IMR-90 (cell line): ENCODE measurements at places on chromosomes 5 and 9. TPM values are rescaled to one million over a fixed set of nuclear protein-coding genes. Genes with fewer than 3 reads are reported as not detected.

DNA sequence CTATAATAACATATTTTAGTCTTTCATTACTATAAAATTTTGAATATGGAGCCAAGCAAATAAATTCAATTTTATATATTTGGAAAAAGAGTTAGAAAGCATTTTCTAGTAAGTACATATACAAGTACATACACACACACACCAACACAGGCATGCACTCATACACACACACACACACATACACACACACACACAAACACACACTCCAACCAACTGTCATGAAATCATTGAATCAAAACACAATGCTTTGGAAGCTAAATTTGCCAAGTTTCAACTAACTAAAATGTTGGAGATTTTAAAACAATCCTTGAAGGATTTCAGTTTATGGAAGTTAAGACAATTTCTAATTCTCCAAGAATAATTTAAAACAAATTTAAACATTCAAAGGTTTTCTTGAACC lies 283.2 kb downstream of the TAF11L14 start:
- H3K27me3 ChIP-seq: no peaks in the 10 kb centered on the region
- no peak overlapping the region for H3K27ac ChIP-seq
- no peaks in the 10 kb centered on the region for H3K4me1 ChIP-seq
- no peak overlapping the region for H3K4me3 ChIP-seq
- H3K36me3 ChIP-seq: no peaks in the 10 kb centered on the region
- no peak for DNase-seq

- no peak overlapping the region for H3K27ac ChIP-seq
- no peaks in the 10 kb centered on the region for H3K36me3 ChIP-seq
- H3K4me1 ChIP-seq: no peaks in the 10 kb centered on the region
- no peak overlapping the region for H3K4me3 ChIP-seq
Measured at GRCh38 chr5:57128325-57128724, 45.5 kb upstream of the GPBP1 start.

PCDHGB5 gene
- total RNA-seq: 17.2 and 17.5 TPM in 2 replicates

GRCh38 chr5:91418158-91418557 lies 35.0 kb upstream of the ARRDC3 start:
- H3K4me3 ChIP-seq: no peak overlapping the region
- no peak overlapping the region for H3K27ac ChIP-seq
- no peaks in the 10 kb centered on the region for H3K4me1 ChIP-seq
- no peaks in the 10 kb centered on the region for H3K36me3 ChIP-seq
- no peaks in the 10 kb centered on the region for H3K27me3 ChIP-seq

PLAA gene
- total RNA-seq: 24.4 and 37.8 TPM in 2 replicates

DNA sequence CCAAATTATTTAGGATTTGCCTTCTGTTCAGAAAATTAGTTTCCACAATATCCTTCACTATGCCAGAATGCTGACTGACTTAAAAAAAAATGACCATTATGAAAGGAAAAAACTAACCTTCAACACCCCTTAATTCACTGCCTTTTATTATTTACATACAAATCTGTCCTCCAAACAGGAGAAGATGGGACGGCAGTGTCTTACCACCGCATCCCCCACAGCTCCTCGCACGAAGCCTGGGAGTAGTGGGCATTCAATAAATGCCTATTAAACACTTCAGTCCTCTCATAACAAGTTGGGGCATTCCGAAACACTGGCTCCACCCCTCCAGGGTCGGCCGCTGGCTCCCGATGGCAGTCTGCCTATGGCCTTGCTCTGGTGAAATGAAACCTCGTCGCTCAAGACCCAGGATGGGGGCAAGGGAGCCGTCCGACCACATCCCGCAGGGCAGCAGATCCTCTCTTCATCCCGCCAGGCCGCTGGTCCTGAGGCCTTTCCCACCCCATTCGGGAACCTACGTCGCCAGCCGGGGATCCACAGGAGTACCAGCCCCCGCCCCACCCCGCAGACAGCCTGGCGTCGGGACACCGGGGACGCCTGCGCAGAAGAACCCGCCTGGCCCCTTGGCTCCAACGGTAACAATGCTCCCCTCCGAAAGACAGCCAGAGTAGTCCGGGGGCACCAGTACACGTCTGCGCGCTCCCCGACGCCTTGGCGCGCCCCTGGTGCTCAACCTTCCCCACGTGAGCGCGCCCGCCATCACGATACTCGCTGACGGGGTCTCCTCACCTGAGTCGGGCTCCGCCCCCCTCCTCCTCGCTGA lies 613 bp downstream of the ZBTB5 start:
- peak overlapping the region; percentile 81 for H3K27ac ChIP-seq
- H3K36me3 ChIP-seq: no peaks in the 10 kb centered on the region
- no peaks in the 10 kb centered on the region; the same call in none of the 2 replicates for H3K4me1 ChIP-seq
- H3K27me3 ChIP-seq: no peaks in the 10 kb centered on the region

DNA sequence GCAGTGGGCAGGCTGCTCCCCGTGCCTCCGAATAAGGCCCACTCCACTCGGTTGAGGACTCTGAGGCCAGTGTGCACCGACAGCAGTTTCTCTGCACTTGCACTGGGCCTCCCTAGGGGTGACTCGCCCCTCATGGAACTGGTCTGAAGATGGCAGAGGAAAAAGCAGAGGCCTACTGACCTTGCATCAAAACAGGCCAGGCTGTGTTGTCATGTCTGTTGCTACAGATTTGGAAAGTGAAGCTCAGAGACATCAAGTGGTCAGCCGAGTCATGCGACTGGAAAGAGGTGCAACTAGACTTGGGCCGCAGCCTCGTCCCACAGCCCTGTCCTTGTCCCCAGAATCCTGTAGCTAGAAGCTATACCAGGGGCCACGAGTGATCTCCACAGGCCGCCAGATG lies 78.3 kb downstream of the DCP2 start:
- no peaks in the 10 kb centered on the region for H3K27me3 ChIP-seq
- peaks cover 19% of the 10 kb centered on the region for H3K4me1 ChIP-seq
- H3K27ac ChIP-seq: no peak overlapping the region

DNA sequence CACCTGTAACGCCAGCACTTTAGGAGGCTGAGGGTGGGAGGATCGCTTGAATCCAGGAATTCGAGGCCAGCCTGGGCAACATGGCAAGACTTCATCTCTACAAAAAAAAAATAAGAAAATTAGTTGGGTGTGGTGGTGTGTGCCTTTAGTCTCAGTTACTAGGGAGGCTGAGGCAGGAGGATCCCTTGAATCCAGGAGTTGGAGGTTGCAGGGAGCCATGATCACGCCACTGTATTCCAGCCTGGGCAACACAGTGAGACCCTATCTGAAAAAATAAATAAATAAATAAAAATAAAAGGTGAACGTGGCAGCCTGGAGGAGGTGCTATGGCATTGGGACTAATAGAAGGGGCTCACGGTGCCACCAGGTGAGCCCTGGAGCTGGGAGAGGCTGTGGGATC lies 7.1 kb downstream of the FGFR4 start:
- H3K4me3 ChIP-seq: no peak overlapping the region
- peaks cover 12% of the 10 kb centered on the region; the same call in 1 of the 2 replicates for H3K36me3 ChIP-seq
- no peak for DNase-seq
- H3K27me3 ChIP-seq: no peaks in the 10 kb centered on the region

RNF180 gene
- 0.36 and 0.56 TPM in 2 replicates for total RNA-seq

GRCh38 chr9:34644766-34645314 lies 1.6 kb upstream of the GALT start:
- peaks cover 10% of the 10 kb centered on the region for H3K4me1 ChIP-seq
- H3K4me3 ChIP-seq: no peak overlapping the region
- H3K27ac ChIP-seq: no peak overlapping the region
- no peaks in the 10 kb centered on the region for H3K27me3 ChIP-seq
- DNase-seq: no peak
- H3K36me3 ChIP-seq: peaks cover 16% of the 10 kb centered on the region

DNA sequence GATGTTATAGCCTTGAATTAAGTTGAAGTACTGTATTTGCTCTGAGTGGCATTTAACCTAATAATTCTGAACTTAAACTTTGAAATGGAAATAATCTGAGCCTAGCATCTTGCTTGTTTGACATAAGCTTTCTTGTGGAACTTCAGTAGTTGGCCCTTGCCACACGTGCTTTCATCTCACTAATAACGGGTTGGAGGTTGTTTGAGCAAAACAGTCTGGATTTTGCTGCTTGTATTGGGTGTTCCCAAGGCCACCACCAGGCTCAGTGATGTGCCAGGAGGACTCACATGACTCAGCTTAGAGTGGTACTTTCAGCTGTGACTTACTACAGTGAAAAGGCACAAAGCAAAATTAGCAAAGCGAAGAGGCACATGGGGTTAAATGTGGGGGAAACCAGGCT lies 35.7 kb downstream of the SECISBP2 start:
- no peak overlapping the region for H3K4me3 ChIP-seq
- no peaks in the 10 kb centered on the region; the same call in 1 of the 2 replicates for H3K4me1 ChIP-seq
- no peaks in the 10 kb centered on the region for H3K27me3 ChIP-seq
- peaks cover 68% of the 10 kb centered on the region for H3K36me3 ChIP-seq

MIGA2 gene
- total RNA-seq: 9.7 and 12.5 TPM in 2 replicates

GPR151 gene
- total RNA-seq: not detected in 2 replicates

DNA sequence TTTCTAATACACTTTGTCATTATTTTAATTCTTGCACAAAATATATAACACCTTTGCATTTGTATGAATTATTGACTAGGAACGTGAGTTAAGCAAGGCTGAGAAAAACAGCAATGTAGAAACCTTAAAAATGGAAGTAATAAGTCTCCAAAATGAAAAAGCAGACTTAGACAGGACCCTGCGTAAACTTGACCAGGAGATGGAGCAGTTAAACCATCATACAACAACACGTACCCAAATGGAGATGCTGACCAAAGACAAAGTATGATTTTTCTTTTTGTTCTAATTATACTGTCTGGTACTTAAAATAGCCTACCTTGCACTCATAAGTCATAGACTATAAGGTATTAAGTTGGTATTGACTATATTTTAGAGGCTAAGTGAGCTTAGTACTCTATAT lies 34.4 kb downstream of the RAD50 start:
- DNase-seq: peak; percentile 38
- no peaks in the 10 kb centered on the region; the same call in 1 of the 2 replicates for H3K4me1 ChIP-seq
- H3K27me3 ChIP-seq: no peaks in the 10 kb centered on the region

GRCh38 chr5:100690036-100690560 lies 154.9 kb downstream of the FAM174A start:
- no peaks in the 10 kb centered on the region for H3K27me3 ChIP-seq
- no peak overlapping the region for H3K27ac ChIP-seq

TAS2R1 gene
- not detected in 2 replicates for total RNA-seq
